Chondrocyte (in vitro differentiated cells): ENCODE measurements at places on chromosomes 6 and 20. TPM values are rescaled to one million over a fixed set of nuclear protein-coding genes. Genes with fewer than 3 reads are reported as not detected.

Gene SLPI
- total RNA-seq = 0.40 to 1.3 TPM in 2 of 3 replicates, not detected in the other

Gene RUNX2
- 12.2 to 20.4 TPM (median 14.0 TPM) in 3 replicates for total RNA-seq

Gene PPP1R10
- total RNA-seq = 57.1 to 64.5 TPM (median 58.2 TPM) in 3 replicates

Gene BTNL2
- total RNA-seq = not detected in 3 replicates

Gene NRSN1
- total RNA-seq = not detected in 3 replicates

Gene RAB44
- total RNA-seq = not detected in 3 replicates

Gene SYNGAP1
- total RNA-seq = 24.2 to 32.6 TPM (median 24.7 TPM) in 3 replicates

Gene LRRN4
- not detected in 3 replicates for total RNA-seq

Gene MLIP
- 1.5 TPM in 1 of 3 replicates, not detected in the others for total RNA-seq

Gene LTB
- not detected in 3 replicates for total RNA-seq

Gene CDSN
- total RNA-seq = 0.12 TPM in 1 of 3 replicates, not detected in the others

Gene AGER
- total RNA-seq = 2.6 to 4.9 TPM (median 3.6 TPM) in 3 replicates

Gene PNLDC1
- not detected in 3 replicates for total RNA-seq

Gene HLA-DMB
- total RNA-seq = not detected in 3 replicates

Gene COL10A1
- total RNA-seq = 0.10 to 0.21 TPM in 2 of 3 replicates, not detected in the other

Gene EEF1A2
- 0.34 to 6.5 TPM (median 5.5 TPM) in 3 replicates for total RNA-seq

Gene PPP1R11
- total RNA-seq = 45.0 to 49.7 TPM (median 47.1 TPM) in 3 replicates

Gene TFAP2D
- not detected in 3 replicates for total RNA-seq

Gene PLCB1
- total RNA-seq = 10.8 to 15.3 TPM (median 11.4 TPM) in 3 replicates

Gene PHACTR1
- 2.1 to 3.7 TPM (median 2.5 TPM) in 3 replicates for total RNA-seq

Gene MAK
- total RNA-seq = not detected in 3 replicates

Gene IRF4
- 0.05 TPM in 1 of 3 replicates, not detected in the others for total RNA-seq

Gene PLAGL2
- total RNA-seq = 9.1 to 16.9 TPM (median 16.4 TPM) in 3 replicates

Gene XKR7
- total RNA-seq = 0.02 TPM in 1 of 3 replicates, not detected in the others

Gene CALHM4
- total RNA-seq = not detected in 3 replicates

Gene PRSS35
- 61.6 to 200 TPM (median 197 TPM) in 3 replicates for total RNA-seq

Gene PLEKHG1
- 0.87 to 3.7 TPM (median 1.8 TPM) in 3 replicates for total RNA-seq

Gene MRAP2
- 17.6 to 47.0 TPM (median 19.5 TPM) in 3 replicates for total RNA-seq

Gene CHRNA4
- not detected in 3 replicates for total RNA-seq

Gene CEP85L
- 9.6 to 11.1 TPM (median 10.4 TPM) in 3 replicates for total RNA-seq

Gene OXT
- total RNA-seq = not detected in 3 replicates

Gene SLC22A16
- not detected in 3 replicates for total RNA-seq

Gene NMBR
- total RNA-seq = not detected in 3 replicates

Gene CTAGE9
- total RNA-seq = not detected in 3 replicates

Gene CD109
- 25.4 to 33.1 TPM (median 26.0 TPM) in 3 replicates for total RNA-seq

Gene PACSIN1
- 0.15 to 0.21 TPM in 2 of 3 replicates, not detected in the other for total RNA-seq

Gene ESR1
- total RNA-seq = not detected in 3 replicates

Gene TTI1
- 10.6 to 16.1 TPM (median 10.8 TPM) in 3 replicates for total RNA-seq

Gene HLA-DOA
- not detected in 3 replicates for total RNA-seq

Gene ZBTB46
- total RNA-seq = 5.9 to 8.3 TPM (median 6.0 TPM) in 3 replicates

Gene ADGRF5
- 0.67 to 0.95 TPM in 2 of 3 replicates, not detected in the other for total RNA-seq

Gene HS3ST5
- total RNA-seq = 0.05 to 0.63 TPM (median 0.10 TPM) in 3 replicates

Gene SLC17A1
- not detected in 3 replicates for total RNA-seq
